NCI-H524 treated with DMSO at 0.1 percent for 48 hours (cell line): ENCODE measurements at places on chromosomes 5 and 9.

DNA sequence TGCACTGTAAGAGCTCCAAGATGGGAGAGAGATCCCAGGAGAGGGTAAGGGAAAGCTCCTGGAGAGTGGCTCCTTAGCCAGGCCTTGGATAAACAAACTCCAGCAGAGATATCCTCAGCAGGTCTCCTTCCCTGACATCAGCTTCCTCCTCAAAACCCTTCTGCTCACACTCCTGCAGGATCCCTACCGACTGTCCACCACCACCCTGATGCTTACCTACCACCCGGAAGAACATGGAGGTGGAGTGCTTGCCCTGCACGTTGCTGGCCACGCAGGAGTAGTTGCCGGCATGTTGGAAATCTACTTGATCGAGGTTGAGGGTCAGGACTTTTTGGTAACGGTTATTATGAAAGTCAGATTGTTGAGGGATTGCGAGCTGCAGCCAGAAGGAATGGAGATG, 9.3 kb downstream of the CSF1R start:
- no peak for DNase-seq

GRCh38 chr9:95044731-95045508, 272.6 kb downstream of the FANCC start:
- no peak for DNase-seq

DNA sequence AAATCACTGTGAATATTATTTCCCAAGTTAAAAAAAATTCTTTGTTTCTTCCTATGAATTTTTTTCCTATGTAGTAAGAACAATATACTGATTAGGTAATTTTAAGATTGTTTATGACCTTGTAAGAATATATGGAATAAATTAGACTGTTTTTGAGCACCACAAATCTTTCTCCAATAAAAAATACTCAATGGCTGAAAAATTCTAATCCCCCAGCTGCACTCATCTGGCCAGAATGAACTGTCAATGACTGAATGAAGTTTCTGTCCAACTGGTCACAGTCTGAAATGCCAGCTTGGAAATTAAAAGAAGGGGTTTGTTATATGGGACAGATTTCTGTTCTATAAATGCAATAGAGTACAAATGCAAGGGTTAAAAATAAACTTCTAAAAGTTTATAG, 569.5 kb upstream of the SEMA6A start:
- no peak for DNase-seq

DNA sequence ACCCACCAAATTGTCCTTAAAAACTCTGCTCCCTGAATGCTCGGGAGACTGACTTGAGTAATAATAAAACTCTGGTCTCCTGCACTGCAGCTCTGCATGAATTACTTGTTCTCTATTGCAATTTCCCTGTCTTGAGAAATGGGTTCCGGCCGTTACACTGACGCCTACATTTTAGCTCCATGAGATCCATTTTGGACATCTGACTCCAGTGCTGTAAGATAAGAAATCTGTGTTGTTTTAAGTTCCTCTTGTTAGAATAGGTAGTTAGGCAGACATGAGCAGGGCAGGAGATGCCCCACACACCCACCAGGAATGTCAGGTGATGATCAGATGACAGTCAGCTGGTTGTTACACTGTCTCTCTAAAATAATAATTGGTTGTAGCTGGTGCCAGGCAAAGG, 125.8 kb upstream of the SHB start:
- DNase-seq = no peak

- DNase-seq = no peak
Measured at GRCh38 chr5:178108446-178108845, 4.9 kb upstream of the N4BP3 start.

- DNase-seq = no peak
Measured at GRCh38 chr9:117073071-117073470, 341.8 kb downstream of the ASTN2 start.

DNA sequence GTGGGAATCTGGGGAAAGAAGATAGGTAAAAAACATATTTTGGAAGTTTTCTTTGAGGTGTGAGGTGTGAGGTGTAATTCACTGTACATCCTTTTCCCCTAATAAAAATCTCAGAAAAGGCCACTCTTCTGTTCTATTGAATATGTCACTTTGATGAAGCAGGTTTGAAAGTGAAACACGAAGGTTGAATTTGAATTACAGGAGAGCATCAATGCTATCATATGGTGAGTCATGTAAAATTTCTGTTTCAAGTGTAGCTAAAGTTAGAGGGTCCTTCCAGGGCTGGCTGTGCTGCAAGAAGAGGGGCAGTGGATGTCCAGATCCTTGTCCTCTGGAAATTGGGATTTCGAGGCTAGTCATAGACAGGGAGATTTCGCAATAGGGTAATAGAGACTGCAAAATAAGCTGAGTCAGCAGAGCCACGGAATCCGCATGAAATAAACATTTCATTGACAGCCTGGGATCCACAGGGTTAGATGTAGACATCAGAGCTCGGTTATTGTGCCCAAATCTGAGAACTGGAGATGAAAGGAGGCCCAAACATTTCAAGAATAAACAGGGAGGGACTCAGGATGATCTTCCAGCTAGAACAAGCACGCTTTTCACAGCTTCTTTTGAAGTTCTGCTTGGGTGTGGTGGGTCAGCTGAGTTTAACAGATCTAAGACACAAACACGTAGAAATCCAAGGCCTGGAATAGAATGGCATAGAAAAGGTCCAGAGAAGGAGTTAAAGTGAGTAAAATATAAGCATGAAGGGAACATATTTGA, 194.4 kb upstream of the CDKN2B start:
- DNase-seq = no peak

- DNase-seq = no peak
Measured at GRCh38 chr9:124623966-124624734, 117.0 kb upstream of the NR5A1 start.

DNA sequence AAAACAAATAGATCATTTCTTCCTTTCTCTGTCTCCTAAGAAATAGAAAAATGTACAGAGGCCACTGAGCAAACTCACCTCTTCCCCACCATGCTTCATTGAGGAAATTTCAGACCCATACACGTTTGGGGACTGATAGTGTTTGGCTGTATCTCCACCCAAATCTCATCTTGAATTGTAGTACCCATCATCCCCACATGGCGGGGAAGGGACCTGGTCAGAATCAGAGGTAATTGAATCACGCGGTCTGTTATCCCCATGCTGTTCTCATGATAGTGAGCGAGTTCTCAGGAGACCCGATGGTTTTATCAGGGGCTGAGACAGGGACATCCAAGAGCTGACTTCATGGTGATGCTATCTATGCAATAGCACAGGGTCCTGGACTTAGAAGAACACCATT, 1655.8 kb downstream of the MAT2B start:
- DNase-seq = no peak

- DNase-seq = no peak
Measured at GRCh38 chr5:88877826-88878225, 5.2 kb downstream of the MEF2C start.

DNA sequence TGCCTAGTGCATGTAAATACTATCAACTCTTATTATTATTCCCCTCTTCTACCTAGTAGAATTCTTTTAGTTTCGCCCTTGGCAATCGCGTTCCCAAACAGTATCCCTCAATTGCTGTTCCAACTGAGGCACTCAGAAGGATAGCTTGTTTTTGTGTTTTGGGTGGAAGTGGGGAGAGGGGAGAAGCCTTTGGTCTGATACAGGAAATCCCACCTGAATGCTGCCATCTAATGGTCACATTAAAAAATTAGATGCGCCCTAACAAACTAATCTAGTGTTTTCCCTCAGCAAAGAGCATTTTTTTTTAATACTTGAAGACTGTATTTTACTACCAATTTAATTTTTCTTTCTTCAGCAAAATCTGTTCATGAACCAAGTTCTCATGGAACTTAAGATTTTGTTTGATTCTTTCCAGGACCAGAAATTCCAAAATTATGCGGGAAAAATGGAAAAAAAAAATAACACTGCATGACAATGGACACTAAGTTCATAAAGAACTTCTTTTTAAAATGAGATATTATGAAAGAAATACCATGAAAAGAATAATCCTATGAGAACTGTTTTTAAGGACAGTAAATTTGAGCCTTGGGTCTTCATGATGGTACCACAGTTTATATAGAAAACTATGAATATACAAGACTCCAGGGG, 22.2 kb upstream of the GLDC start:
- DNase-seq = no peak

- no peak for DNase-seq
Measured at GRCh38 chr9:250039-250438, 35.4 kb downstream of the DOCK8 start.

- DNase-seq = no peak
Measured at GRCh38 chr5:36402512-36402906, 100.8 kb upstream of the RANBP3L start.

- no peak for DNase-seq
Measured at GRCh38 chr9:137308057-137308619, 6.1 kb upstream of the NRARP start.

- DNase-seq = no peak
Measured at GRCh38 chr5:43437062-43437660, 25.0 kb upstream of the CCL28 start.

GRCh38 chr5:59587489-59588337, 305.8 kb downstream of the PDE4D start:
- peak; percentile 30 for DNase-seq

- DNase-seq = no peak
Measured at GRCh38 chr5:8700671-8701070, 831.7 kb downstream of the MTRR start.

DNA sequence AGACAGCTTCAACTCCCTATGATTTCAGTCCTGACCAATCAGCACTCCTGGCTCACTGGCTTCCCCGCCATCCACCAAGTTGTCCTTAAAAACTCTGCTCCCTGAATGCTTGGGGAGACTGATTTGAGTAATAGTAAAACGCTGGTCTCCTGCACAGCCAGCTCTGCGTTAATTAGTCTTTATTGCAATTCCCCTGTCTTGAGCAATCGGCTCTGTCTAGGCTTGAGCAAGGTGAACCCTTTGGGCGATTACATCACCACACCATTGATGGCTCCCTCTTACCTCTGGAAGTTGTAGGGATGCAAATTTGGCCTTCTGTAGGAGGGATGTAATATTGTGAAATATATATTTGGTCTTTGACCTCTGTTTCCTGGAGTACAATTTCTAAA, 2.9 kb upstream of the SLC23A1 start:
- no peak for DNase-seq

- DNase-seq = no peak
Measured at GRCh38 chr9:116095403-116095802, 58.2 kb upstream of the PAPPA start.

GRCh38 chr9:16029046-16029615, 476.3 kb downstream of the CCDC171 start:
- no peak for DNase-seq

DNA sequence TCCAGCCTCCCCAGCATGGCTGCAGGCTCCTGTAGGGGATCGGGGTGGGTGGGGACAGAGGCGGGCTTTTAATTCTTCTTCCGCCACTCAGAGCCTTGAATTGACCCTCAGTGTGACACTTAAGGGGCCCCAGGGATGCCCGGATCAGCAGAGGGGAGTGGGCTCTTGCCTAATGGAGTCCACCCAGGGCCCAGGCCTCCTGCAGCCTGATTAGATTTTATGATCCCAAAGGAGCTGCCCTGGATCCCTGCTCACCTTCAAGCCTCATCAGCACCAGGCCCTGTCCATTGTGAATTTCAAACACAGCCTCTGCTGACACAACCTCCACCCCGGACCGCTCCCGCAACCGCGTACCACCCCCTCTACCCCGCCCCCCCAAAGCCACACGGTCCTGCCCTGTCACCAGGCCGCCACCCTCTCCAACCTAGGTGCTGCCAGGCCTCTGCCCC, 214.1 kb upstream of the IER5L start:
- no peak for DNase-seq

- no peak for DNase-seq
Measured at GRCh38 chr9:88998911-88999310, 7.6 kb downstream of the S1PR3 start.

- DNase-seq = no peak
Measured at GRCh38 chr5:151115272-151115905, 34.6 kb upstream of the TNIP1 start.

DNA sequence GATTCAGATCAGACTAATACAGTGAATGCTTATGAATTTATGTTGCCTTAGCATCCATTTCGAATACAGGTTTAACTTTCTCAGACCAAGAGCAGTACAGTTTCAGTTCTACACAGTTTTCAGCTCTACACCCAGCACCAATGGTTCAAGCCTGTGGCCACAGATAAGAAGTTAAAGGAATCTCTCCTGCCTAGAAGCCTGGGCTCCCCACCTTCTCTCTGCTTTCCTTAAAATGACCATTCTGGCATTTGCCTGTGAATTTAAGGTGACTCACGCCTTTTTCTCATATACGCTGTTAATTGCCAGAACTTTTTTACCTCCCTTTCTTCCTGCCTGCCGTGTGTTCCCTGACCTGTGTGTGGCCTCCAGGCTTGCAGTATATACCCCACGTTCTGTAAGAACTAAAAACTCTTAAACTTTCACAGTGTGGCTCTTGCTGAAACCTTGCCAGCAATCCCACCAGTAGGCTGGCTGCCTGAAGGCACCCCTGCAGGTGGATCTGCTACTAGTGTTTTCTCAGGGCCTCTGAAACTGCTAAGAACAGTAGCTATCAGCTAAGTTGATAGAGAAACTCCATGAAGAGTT, 692.8 kb upstream of the CDH18 start:
- no peak for DNase-seq

GRCh38 chr9:16180546-16180945, 627.7 kb downstream of the CCDC171 start:
- no peak for DNase-seq

- no peak for DNase-seq
Measured at GRCh38 chr9:16918920-16919319, 48.5 kb upstream of the BNC2 start.

- DNase-seq = no peak
Measured at GRCh38 chr5:139078345-139078744, 119.8 kb downstream of the SIL1 start.

- no peak for DNase-seq
Measured at GRCh38 chr9:81108391-81108790, 581.0 kb downstream of the TLE1 start.

DNA sequence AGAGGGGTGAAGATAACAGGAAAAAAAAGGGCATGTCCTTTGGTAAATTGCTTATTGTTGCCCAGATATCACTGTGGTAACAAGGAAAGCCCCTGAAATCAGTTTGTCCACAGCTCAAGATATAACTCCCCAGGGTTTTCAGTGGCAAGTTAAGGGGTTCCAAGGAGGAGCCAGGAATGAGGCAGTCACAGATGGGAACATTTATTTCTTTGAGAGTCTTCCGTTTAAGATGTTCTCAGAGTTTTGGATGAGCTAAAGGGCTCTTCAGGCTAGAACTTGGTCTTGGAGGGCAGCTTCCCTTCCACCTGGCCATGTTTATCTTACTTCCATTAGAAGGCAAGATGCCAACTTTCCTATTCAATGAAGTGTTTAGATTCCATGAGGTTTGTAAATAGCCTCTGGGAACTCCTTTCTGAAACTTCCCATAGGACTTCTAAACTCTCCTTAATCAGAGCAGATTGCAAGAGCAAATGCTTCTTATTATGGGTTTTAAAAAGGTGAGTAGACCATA, 277.6 kb upstream of the TNC start:
- no peak for DNase-seq
